ENCODE measurements at places on chromosomes 5 and 9.

- DNase-seq, result no peak
These were observed 1.5 kb downstream of the THG1L start for GRCh38 chr5:157732596-157733262.

- DNase-seq, result no peak
These were observed 473.0 kb downstream of the NTRK2 start for GRCh38 chr9:85142496-85142911.

GRCh38 chr5:37494756-37495155, 115.6 kb downstream of the WDR70 start:
- DNase-seq, result no peak

- no peak for DNase-seq
These were observed 336.7 kb downstream of the CCDC171 start for GRCh38 chr9:15889555-15889954.

DNA sequence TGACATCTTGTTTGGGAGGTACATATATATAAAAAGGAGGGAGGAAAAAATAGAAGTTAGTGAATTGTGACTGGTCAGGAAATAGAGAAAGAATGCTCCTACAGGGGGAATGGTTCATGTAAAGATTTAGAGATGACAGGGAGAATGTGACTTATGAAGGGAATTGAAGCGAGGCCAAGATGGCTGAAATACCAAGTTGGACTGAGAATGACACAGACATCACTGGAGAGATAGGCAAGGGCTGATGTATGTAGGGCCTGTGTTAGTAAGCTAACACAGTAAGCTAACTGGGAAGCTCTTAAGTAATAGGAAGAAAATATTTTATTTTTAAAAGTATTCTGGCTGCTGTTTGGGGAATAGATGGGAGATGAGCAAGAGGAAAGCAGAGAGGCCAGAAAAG, 286.3 kb downstream of the NNT start:
- no peak for DNase-seq
